ENCODE measurements at places on chromosomes 5 and 9.

DNA sequence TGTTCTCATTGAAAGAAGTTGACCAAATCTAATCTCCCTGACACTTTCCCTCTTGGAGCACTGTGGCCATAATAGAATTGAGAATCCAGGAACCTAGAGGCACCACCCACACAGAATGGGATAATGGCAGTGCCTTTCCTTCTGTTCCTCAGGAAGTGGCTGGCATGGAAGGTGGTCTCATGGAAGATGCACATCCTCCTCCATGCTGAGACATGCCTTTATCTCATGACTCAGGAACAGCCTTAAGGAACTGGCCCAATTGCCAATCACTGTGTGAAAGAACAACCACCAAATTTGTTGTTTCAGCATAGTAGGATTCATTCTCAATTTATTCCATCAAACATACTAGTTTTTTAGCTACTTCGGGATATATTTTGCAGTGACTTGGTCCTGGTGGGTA is 137.5 kb upstream of the RASGRF2 start:
- ATAC-seq: no peak

GRCh38 chr5:159341145-159341544 is 10.9 kb upstream of the IL12B start:
- no peak for ATAC-seq

DNA sequence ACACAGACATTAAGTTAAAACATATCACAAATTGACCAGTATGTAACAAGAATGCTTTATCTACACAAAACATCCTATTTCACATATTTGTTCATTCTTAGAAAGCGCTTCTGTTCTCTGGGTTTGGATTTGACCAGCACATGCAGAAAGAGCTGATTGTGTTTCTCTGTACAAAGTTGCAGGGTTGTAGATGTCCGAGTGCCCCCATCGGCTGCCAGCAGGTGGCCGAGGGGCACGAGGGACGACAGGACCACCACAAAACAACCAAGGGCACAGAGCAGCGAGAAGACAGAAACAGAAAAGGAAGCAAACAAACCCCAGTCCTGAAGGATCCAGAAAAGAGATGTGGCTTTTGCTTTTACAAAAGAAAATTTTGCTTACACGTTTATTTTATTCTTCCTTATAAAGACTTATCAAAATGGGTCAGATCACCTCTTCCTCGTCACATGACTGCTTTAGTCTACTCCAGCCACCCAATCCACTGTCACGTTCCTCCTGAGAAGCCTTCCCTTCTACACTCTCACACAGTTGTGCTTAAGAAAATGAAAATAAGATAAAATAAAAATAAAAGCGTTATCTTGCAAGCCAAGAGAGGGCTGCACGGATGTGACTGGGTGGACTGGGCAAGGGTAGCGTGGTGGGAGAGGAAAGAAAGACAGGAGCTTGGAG is 9.5 kb downstream of the OTP start:
- no peak for ATAC-seq

DNA sequence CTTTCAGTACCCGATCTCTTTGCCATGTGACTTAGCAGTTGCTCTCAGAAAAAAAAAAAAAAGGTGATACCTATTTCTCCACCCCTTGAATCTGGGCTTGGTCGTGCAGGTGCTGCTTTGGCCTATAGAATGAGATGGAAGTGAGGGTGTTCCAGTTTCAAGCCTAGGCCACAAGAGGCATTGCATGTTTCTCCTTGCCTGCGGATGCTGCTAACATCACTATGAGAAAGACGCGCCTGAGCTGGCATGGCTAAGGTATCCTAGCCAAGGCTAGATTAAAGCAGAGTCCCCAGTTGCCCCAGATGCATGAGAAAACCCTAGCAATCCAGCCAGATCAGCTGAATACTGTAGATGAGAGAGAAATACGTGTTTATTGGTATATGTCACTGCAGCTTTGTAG is 14.7 kb upstream of the CSF1R start:
- peak; percentile 37 for ATAC-seq

DNA sequence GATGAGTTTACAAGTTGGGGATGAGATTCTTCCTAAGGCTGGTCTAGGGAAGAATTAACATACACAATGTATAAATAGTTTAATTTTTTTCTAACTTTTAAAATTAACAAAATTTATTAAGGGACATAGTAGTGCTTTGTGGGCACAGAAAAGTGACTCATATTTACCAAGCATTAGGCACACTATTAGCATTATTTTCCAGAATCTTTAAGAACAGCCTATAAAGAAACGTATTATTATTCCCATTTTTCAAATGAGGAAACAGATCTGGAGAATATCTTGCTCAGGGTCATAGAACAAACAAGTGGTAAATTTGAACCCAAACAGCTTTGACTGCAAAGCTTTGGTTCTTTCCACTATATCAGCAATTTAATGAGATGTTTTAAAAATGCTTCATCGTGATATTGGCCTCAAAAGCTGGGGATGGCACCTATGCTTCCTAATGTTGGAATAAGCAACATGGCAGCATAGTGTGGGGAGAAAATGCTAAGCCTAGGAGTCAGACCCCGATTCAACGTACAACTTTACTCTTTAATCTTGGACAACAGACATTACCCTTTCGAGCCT is 55.9 kb downstream of the ABCA1 start:
- no peak for ATAC-seq

DNA sequence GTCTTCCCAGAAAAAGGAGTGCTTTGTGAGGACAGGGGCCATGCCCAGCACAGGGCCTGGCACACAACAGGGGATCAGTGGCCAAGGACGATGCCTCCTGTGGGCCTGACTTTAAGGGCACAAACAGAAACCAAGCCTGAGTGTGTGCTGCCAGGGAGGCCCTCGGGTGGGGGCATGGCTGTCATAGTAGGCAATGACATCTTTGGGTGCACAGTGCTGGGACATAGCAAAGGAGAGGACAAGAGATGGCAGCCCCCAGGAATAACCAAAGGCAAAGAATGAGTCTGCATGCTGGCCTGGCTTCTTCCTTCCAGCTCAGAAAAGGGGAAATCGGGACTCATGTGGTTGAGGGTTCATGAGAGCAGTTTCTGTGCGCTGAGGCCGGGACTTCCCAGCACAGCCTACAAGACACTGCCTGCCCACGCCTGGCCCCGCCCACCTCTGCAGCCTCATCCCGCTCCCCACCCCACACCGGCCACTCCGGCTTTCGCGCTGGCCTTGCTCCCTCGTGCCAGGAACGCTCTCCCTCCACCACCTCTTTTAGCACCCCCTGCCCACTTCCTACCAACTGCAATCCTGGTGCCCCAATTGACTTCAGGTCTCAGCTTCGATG is 13.8 kb upstream of the LHX2 start:
- peak; percentile 72 for ATAC-seq

DNA sequence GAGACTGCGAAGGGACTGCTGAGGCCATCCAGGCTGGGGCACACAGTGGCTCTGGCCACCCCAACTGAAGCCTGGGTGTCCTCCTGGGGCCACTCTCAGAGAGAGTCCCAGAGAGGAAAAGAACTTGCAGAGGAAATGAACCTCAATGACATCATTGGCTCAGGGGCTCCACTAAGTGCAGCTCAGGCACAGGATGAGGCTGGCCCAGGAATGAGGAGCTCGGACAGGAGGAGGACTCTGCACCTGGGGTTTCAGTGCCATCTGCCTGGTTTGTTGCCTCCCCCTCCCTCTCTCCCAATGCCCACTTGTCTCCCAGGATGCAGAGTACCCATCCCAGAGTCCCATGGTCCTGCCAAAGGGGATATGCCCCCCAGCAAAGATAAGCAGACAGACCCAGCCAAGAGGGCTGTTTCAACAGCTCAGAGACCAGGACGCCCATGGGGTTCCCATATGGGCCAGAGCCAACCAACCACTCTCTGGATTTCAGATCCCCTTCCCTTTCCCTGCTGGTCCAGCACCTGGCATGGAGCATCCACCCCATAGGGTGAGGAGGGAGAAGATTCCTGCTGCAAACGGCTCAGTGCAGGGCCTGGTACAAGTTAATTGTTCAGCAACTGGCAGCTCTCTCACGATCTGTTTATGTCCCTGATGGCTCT is 26.9 kb upstream of the OLFM1 start:
- no peak for ATAC-seq

GRCh38 chr9:88831713-88832407 is 159.4 kb upstream of the S1PR3 start:
- no peak for ATAC-seq

DNA sequence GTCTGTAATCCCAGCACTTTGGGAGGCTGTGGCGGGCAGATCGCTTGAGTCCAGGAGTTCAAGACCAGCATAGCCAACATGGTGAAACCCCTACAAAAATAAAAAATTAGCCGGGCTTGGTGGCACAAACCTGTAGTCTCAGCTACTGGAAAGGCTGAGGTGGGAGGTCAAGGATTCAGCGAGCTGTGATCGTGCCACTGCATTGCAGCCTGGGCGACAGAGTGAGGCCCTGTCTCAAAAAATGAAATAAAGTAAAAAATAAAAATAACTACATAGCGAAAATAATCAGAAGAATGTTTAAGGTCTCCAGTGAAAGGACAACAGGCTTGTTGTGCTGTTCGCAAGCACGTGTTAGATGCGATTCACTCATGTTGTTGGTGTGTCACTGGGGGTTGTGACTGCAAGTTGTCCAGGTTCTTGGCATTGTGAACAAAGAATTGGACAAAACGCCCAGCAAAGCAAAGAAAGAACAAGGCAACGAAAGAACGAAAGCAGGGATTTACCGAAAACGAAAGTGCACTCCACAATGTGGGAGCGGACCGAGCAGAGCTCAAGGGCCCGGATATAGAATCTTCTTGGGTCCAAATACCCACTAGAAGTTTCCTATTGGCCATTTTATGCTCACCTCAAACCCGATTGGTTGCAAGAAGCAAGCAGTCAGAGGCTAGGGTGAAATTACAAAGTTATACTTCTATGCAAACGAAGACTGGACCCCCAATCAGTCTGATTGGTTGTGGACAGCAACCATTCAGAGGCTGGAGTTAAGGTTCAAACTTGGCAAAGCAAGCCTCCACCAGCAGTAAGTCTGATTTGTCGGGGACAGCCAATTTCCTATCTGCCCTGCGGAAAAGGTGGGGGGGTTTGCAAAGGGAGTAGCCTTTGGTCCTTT is 844 bp upstream of the MCCC2 start:
- no peak for ATAC-seq
